Tibial nerve (tissue), 4 donors: ENCODE measurements at places on chromosomes 3 and 15. TPM values are rescaled to one million over a fixed set of nuclear protein-coding genes. Genes with fewer than 3 reads are reported as not detected.

- no peak for DNase-seq
These were observed 490.4 kb upstream of the PROK2 start for GRCh38 chr3:72275331-72275751.

The GOLGA6B gene
- 0.42 TPM for total RNA-seq

The NR2F2 gene
- total RNA-seq: 119 TPM

GRCh38 chr3:155420406-155420805 is 126.9 kb upstream of the STRIT1 start:
- no peak for DNase-seq

The NLGN1 gene
- 50.7 TPM for total RNA-seq

GRCh38 chr15:88083811-88084760 is 172.5 kb downstream of the NTRK3 start:
- DNase-seq: no peak

- DNase-seq: no peak
These were observed 1.4 kb upstream of the GPR156 start for GRCh38 chr3:120286465-120286864.

The COL6A6 gene
- total RNA-seq: under 0.01 TPM

The PIK3CA gene
- 30.0 TPM for total RNA-seq

GRCh38 chr15:31080591-31081014 is 20.9 kb downstream of the TRPM1 start:
- DNase-seq: no peak

DNA sequence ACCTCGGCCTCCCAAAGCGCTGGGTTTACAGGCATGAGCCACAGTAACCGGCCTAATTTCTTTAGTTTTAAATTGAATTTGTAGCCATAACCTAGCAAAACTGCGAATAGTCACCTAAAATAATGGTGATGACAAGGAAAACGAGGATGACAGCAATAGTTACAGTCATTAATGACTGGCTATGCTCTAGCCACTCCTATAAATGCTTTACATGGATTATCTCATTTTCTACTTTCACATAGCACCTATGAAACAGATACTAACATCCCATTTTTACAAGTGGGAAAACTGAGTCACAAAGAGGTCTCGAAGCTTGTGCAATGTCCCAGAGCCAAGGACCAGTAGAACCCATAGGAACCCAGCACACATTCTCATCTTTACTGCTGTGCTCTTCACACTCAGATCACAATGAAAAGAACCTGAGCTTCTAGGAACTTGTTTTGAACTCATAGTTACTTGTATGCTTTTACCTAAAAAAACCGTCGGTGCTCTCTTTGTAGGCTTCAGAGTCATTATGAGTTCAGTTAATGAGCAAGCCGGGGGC is 39.4 kb downstream of the FBXL22 start:
- DNase-seq: no peak

The TRNT1 gene
- 25.5 TPM for total RNA-seq

The CCPG1 gene
- 70.2 TPM for total RNA-seq

The CCR3 gene
- not detected for total RNA-seq
